Stimulated activated CD4-positive, alpha-beta T cell treated with anti-CD3 and anti-CD28 coated beads, Interleukin-1b, Interleukin-23, amount 100 ng/mL, for 48 hours (primary cell): ENCODE measurements at places on chromosomes 1 and 21.

DNA sequence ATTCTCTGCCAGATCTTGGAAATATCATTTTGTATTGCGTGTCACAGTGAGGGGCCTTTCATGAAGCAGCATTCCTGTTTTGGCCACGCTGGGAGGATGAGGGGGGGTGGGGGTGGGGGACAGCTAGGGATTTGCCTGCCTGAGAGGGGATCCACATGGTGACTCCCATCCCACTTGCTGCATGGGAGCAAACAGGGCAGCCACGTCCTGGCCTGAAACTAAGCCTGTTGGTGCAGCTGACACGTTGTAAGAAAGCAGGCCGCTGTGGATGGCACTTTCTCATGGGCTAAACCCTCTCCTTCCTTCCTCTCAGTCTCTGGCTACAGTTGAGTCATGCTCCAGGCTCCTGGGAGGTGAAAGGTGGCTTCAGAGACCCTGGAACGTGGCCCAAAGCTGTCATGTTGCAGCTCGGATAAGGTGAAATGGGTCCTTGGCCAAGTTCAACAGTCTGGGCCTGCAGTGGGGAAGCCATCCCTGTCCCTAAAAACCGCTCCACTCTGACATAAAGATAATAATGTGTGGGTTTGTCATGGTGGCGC is 346.7 kb upstream of the VAMP3 start:
- DNase-seq, result no peak

DNA sequence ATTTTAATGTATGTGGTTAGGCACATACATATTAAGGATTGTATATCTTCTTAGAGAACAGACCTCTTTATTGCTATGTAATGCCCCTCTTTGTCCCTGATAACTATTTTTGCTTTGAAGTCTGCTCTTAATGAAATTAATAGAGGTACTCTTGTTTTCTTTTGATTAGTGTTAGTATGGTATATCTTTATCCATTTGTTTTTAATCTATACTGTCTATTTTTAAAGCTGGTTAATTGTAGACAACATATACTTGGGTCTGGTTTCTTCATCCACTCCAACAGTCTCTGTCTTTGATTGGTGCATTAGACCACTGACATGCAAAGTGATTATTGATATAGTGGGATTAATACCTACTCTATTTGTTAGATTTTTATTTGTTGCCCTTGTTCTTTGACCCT is 36.0 kb downstream of the LEPR start:
- DNase-seq, result no peak

DNA sequence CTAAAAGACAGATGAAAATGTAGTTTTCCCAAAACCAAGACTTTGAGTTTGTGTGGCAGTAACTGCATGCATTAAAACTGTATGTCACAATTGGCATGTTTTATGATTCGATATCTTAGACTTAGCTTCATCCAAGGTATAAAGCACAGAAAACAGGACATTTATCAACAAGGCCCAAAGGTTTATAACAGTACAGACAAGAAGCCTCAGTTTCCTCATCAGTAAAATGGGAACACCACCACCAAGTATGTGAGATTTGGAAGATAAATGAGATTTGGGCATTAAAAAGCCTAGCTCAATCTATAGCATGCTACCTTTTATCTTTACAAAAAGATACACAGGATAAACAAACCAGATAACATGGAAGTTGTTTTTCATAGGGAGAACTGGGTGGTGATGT is 128.5 kb downstream of the DAB1 start:
- DNase-seq, result no peak

DNA sequence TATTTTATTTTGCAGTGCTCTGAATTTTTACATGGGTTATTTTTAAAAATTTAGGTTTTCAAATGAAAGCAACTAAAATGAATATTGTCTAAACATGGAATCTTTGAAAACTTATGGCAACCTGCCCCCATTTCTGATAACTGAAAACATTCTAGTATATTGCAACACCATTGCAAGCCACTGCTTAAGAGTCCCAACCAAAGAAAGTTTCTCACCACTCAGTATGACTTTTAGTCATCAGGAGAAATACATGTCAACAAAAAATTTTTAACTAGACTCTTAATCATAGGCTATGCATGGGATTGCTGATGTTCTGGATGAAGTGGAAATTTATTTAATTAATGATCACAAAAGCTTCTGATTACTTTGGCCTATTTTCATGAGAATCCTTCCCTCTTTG is 112.1 kb downstream of the TNFSF18 start:
- DNase-seq, result no peak

DNA sequence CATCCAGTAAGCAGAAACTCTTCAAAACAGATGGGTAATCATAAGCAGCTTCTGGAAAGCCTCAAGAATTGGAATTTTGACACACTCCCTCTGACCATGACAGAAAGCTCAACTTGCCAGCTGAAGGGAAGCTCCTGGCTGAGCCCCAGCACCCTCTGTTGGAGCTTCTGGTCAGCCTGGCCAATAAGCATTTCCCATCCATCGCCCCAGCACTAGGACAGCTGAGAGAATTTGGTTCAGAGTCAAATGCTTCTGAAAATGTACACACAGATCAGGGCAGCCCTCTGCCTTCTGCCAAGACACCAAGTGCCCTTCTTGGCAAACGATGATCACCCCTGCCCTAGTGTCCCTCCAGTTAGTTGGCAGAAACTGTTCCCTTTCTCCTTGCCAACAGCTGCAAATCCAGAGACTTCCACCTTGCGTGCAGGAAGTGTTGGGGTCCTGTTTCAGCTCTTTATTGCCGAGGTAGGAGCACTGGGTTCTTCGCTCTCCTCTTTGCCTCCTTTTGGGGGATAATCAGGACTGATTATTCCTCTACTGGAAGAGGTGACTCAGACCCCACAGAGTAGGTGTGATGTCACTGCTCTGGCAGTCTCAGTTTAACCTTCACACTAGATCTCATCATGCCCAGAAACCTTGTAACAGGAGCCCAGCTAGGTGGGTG is 11.9 kb downstream of the PIGV start:
- peak; percentile 19 for DNase-seq

DNA sequence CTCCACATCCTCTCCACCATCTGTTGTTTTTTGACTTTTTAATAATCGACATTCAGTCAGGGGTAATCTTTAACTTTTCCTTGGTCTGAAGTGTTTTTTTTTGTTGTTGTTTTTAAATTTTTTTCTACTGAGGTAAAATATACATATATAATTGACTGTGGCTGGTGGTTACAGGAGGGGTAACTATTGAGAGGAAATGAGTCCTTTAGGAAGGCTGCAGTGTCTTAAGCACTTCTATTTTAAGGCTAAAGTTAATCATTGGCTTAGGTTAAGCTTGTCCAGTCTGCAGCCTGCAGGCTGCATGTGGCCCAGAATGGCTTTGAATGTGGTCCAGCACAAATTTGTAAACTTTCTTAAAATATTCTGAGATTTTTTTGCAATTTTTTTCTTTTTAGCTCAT is 172.5 kb downstream of the CTH start:
- DNase-seq, result no peak

- no peak for DNase-seq
Observed at GRCh38 chr1:166960858-166961474, 14.4 kb downstream of the ILDR2 start.

- DNase-seq, result no peak
Observed at GRCh38 chr1:172746091-172746949, 87.4 kb downstream of the FASLG start.

GRCh38 chr1:27543284-27543683 is 53.3 kb upstream of the WASF2 start:
- DNase-seq, result no peak

DNA sequence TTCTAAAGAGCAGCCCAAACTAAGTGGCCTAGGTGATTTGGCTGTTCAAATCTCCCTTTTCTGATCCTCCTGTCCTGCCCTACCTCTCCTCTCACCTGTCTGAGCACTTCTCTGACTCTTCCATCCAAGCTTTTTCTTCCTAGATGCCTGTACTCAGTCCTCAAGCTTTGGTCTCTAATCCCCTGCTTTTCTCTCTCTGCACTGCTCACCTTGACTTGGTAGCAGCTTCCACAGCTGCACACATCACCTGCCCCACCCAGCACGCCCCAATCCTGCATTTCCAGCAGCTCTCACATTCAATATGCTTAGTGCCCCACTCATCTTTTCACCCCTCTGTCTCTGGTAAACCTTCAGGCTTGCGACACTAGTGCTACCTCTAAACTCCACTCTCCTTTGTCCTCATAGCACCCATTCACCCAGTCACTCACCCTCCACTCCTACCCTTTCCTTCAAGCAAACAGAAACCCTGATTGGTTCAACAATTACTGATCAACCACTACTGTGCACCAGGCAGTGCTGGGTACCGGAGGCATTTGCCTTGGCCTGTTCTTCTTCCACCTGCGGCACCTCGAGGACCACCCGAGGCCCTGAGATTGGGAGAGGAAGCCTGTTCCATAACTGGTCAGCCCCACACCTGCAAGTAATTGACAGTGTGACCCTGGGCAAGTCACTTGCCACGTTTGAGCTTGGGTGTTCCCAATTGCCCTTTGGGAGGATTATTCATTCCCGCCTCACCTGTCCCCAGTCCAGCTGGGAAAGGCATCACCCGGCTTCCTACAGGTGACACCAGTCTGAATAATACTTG is 136.1 kb upstream of the EDN2 start:
- no peak for DNase-seq

DNA sequence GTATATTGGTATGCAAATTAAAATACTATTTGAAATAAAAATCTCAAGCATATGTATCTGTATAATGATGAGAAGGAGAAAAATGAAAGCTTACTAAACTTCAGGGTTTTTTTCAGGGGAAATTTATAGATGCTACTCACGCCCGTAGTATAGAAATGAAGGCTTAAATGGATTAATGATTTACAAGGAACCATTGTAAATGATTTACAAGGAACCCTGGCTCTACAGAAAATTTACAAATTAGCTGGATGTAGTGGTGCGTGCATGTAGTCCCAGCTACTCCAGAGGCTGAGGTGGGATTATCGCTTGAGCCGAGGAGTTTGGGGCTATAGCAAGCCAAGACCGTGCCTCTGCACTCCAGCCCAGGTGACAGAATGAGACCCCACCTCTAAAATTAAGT is 150.5 kb downstream of the PCBP3 start:
- no peak for DNase-seq

DNA sequence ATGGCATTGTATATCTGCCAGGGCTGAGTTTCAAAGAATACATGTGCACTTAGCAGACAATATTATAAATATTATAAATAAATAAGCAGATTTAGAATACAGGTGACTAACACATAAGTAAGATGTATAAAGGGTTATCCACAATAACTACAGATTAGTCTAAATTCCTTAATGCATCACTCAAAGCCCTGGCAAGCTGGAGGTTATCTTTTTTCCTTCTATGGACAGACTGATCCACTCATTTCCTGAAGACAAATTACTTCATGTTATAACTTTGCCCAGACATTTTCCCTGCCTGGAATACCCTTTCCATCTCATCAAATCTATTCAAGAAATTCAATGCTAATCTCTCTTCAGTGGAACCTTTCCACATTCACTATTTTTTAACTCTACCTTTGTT is 38.8 kb downstream of the LUZP1 start:
- DNase-seq, result no peak

DNA sequence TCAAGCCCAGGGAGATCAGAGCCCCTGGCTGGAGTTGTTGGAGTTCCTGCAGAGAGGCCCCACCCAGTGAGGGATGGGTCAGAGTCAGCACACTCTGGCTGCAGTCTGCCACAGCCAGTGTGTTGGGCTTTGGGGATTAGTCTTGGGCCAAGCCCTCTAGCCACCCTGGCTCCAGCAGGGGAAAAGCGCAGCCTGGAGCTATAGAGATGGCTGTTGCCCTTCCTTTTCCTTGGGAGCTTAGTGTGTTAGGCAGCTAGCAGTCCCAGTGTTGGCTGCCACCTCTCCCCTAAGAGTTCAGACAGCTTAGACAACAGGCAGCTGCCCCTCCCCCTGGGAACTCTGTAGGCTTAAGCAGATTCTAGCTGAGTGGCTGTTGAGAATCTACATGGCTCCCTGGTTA is 45.1 kb downstream of the DPT start:
- no peak for DNase-seq

GRCh38 chr1:51491166-51491981 is 27.7 kb downstream of the EPS15 start:
- DNase-seq, result no peak

GRCh38 chr1:159895836-159896545 is 4.0 kb downstream of the CFAP45 start:
- DNase-seq, result no peak

DNA sequence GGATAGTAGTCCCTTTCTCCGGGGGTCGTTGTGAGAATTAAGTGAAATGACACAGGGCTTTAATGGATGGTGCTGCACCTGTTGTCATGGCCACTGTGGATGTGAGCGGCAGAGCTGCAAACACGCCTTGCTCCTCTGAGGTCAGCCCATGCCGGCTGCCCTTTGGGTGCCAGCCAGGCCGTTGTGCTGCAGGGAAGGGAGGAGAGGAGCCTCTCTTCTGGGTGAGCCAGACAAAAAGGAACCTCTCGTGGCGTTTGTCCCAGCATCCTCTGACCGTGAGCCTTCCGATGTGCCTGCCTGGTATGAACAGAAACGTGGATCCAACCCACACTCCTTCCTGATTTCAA is 383.0 kb upstream of the VAMP3 start:
- DNase-seq, result no peak

GRCh38 chr1:8871965-8872399 is 6.5 kb downstream of the ENO1 start:
- DNase-seq, result no peak

DNA sequence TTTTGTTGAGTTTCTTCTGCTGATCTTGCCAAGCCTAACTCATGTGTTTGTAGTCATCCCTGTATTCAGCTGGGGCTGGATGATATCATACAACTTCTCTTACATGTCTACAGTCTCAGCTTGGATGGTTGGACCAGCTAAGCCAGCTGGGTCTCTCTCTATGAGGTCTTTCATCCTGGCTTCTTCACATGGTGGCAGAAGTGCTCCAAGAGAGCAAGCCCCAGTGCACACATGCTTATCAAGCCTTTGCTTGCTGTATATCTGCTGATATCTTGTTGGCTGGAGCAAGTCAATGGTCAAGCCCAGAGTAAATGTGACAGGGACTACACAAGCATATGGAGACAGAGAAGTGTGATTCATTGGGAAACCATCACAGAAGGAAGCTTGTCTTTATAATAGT is 29.2 kb upstream of the SLC44A5 start:
- no peak for DNase-seq

DNA sequence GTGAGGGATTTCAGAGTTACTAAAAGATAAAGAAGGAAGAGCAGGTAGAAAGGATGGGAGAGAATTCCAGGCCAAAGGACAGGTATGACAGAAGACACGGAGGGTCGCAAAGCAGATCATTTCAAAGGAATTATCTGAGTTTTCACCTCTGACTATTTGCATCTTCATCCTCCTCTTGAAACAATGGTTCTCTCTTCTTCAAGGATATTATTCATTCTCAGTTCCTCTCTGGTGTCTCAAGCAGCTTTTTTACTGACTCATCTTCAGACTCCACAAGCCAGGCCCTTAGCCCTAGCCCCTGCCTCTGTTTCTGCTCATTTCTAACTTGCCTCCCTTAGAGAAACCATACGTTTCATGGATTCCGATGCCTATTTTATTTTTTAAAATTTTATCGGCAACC is 15.0 kb downstream of the DDX59 start:
- DNase-seq, result no peak

DNA sequence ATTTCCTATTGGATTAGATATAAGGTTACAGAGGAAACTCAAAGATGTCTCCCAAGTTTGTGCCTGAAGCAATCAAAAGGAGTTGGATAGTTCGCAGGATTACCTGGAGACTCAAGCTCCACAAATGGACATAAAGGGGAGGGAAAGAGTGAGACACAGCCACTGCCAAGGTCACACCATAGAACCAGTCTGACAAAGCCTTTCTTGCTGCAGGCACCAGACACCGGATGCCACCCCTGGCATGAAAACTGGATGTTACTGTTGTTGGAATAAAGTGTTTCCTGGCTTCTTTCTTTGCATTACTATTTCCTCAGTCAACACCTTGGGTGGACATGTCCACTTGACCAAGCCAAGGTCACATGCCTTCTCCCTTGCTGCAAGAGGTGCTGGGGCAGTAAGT is 70.6 kb downstream of the SNRPE start:
- DNase-seq, result no peak
